ENCODE measurements at places on chromosomes 4 and X.
A peak's percentile ranks its signal among the peaks of the same experiment; 100 is the strongest.

DNA sequence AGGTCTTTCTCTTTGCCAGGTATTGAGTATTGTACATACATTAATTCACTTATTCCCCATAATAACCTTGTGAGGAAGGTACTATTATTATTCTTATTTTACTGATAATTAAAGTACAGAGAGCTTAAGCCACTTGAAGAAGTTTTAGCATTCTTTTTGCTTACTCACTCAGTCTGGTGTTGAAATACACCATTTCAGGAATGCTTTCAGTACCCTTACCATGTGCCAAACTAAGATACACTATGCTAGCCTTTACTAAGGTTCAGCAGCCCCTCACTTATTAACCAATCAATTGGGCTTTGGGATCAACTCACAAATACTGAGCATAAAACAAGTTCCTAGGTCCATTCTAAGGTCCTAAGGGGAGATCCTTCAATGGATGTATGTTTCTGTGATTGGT is 179.0 kb upstream of the FGF13 start:
- DNase-seq: no peak

- no peak for DNase-seq
Observed at GRCh38 chrX:131828482-131828881, 194.6 kb upstream of the STK26 start.

GRCh38 chr4:7420661-7421040 is 14.1 kb downstream of the PSAPL1 start:
- no peak for DNase-seq

GRCh38 chr4:111537871-111538270 is 607.4 kb upstream of the FAM241A start:
- DNase-seq: no peak

DNA sequence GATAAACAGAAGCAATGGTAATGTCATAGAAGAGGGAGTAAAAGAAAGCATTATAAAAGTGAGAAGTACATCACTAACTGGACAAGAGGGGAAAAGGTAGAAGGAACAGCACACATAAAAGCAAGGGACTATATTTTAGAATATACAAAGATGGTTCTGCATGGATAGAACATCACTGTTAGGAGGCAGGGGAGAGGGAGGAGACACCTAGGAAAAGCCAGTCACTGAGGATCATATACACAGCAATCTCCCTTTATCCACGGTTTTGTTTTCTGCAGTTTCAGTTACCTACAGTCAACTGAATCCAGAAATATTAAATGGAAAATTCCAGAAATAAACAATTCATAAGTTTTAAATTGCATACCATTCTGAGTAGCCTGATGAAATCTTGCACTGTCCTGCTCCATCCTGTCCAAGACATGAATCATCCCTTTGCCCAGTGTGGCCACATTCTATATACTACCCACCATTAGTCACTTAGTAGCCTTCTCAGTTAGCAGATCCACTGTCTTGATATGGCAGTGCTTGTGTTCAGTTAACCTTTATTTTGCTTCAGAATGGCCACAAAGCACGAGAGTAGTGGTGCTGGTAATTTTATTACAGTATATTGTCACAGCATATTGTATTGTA is 74.2 kb downstream of the PPA2 start:
- DNase-seq: no peak

GRCh38 chr4:102324730-102325129 is 20.6 kb downstream of the SLC39A8 start:
- DNase-seq: no peak

- peak; percentile 13 for DNase-seq
Observed at GRCh38 chr4:173013232-173013930, 155.2 kb upstream of the GALNT7 start.

- no peak for DNase-seq
Observed at GRCh38 chrX:17986977-17987376, 125.9 kb upstream of the RAI2 start.

GRCh38 chrX:54818221-54818620 is 10.7 kb downstream of the MAGED2 start:
- no peak for DNase-seq

GRCh38 chrX:68249401-68249831 is 183.9 kb downstream of the OPHN1 start:
- DNase-seq: no peak

DNA sequence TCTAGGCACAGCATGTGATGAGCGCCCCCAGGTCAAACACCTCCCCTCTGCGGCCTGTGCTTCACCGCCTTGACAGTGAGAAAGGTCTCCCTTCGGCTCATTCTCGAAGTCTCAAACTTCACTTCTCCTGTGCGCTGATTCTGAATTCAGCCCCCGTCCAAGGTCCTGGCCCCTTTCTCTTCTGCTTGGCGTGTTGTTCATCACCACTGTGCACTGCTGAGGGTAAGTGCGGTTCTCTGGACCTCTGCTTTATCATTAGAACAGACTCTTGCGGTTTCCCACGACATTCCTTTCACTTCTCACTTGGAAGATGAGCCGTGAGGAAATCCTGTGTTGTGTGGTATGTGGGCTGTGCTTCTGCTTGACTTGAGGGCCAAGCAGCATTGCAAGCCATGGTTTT is 11.9 kb downstream of the HTT-AS start:
- no peak for DNase-seq

- DNase-seq: no peak
Observed at GRCh38 chr4:37365888-37366287, 121.3 kb downstream of the NWD2 start.

DNA sequence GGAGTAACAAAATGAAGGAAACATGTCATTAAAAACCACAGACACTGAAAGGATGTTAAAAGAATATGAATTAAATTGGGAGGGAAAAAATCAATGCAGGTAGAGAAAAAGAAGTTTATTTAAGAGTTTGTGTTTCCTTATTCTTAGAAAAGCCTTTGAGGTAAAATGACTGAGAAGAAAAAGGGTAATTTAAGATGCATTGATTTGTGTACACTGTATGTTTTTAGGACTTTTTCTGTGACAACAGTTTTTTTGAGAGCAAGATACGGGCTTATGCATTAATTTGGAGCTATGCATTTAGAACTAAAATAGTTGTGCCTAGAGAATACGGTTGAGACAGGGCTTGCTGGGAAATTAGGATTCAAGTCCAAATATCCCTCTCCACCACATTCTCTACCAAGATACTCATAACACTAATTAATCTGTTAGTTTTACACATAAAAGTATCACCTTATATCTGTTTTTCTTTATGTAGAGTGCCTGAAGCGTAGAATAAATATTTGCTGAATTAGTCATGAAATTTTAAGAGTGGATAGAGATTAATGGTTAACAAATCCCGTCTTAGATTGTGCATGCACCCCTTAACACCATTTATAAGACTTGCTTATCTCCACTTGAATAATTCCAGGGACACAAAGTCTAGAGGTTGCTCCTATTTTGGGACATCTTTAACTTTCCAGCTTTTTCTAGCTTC is 232.5 kb downstream of the PCDH7 start:
- DNase-seq: no peak

- no peak for DNase-seq
Observed at GRCh38 chr4:155903453-155903852, at the start of gene TDO2. TSS of gene TDO2 (plus strand) at chr4:155903696. CDS start at chr4:155903759, 63 bp downstream.

DNA sequence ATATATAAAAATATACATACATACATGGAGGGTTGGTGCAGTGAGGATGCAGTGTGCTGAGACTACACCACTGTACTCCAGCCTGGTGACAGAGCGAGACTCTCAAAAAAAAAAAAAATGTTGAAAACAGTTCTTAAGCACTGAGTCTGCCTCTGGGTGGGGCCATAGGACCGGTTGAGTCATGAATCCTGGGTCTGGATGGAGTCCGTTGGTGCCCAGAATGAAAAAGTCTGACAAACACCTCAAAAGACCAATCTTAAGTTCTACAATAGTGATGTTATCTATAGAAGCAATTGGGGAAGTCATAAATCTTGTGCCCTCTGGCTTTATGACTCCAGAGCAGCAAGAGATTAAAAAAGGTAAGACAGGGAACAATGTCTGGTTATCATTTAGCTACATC is 70.4 kb downstream of the FGFBP1 start:
- DNase-seq: no peak

GRCh38 chr4:567457-568350 is 8.4 kb downstream of the TMEM271 start:
- no peak for DNase-seq

DNA sequence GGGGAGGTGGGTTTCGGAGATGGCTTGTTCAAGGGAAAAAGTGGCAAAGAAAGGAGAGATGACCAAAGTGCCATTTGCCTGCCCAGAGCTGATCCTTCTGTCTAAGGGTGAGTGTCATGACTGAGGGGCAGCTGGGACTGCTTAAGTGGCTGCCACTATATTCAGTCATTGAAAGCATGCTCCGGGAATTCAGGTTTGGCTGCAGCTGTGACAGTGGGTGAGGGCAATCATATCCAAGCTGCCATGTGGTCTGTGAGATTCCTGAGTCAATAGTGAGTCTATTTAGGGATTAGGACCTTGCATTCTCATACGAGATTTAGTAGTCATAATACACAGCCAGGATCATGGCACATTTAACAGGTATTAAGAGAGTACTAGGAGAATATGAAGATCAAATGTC is 138.8 kb upstream of the BANK1 start:
- DNase-seq: no peak

GRCh38 chr4:156954587-156954986 is 17.0 kb downstream of the PDGFC start:
- no peak for DNase-seq

DNA sequence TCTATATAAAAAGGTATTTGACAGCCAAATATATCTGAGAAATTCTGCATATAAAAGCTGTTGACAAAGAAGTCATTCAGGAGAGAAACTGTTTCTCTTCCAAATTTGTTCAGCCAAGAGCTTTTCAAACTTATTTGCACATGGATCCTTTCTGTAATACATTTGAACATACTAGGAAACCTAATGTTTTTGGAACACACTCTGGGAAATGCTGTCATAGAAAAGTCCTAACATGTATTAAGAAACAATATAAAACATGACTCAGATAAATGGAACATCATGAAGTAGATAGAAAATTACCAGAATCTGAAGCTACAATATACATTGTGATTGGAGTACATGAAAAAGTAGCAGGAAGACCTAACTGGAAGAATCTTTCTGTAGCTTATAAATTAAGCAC is 781.5 kb upstream of the EPHA5 start:
- DNase-seq: no peak

DNA sequence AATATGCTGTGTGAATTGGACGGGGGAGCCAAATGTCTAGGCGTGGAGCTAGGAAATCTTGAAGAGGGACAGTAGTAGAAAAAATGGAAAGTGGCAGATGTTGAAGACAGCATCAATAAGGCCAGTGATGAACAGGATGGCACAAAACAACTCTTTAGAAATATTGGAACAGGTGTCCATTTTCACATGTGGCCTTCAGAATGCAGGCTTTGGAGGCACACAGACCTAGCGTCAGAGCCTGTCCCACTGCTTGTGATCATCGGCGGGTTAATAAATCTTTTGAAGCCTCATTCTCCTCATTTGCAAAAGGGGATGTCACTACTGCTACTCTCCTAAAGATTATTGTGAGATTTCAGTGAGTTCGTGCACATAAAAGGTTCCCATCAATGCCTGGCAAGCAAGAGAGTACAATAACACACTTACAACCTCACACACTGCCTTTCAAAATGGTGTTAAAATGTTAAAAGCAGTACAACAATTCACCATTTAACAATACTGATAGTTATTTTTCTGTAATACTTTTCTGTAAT is 2.4 kb downstream of the PDLIM3 start:
- DNase-seq: no peak

DNA sequence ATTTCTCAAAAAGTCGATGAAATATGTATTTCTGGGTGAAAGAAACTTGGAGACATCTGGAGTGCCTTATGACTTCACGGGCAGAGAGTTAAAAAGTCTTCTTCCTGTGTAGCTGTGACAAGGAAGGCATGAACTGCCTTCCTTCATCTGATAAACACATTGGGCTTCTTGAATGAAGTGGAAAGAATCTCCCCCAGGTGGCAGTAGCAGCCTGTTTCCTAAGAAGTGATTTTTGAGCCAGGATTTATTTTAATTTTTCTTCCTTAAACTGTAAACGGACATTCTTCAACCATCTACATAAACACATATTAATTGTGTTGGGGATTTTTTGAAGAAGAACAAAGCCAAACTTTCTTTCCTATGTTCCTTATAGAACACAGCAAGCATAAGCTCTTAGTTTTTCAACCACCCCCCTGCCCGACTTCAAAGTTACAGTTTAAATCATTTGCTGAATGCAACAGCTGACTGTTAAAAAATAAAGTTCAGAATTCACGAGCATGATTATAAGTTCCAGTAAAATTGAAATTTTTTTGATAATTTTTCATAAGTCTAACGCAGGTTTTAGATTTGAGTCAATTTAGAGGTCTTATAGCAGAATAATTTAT is 980 bp upstream of the GIMD1 start:
- no peak for DNase-seq

DNA sequence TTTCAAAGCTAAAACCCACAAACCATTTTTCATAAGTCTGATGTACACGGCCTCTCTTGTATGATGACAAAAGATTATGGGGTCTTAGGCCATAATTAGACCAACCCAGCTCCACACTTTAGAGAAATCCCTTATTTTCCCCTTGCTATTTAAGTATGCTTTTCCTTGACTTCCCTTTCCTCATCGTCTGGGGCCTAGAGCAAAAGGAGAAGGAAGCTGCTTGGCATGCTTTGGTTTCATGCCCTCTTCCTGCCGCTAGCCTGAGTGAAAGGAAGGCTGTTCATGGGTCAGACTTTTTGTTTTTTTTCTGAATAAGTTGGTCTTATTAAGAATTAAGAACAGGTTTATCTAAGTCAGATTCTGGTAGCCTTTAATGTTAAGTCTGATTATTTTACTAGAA is 10.6 kb upstream of the RASGEF1B start:
- DNase-seq: no peak

DNA sequence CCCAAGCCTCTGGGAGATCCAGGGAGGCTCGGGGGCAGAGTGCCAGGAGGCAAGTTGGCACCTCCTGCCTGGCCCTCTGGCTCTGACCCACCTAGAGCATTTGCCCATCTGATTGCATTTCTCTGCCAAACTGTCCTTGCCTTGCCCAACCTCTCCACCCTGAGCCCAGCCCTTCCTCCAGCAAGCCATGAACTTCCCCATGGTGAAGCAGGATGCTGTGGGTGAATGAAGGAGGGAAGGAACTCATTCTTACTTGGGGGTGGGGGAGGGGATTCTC is 9.3 kb upstream of the CNGA2 start:
- no peak for DNase-seq

GRCh38 chr4:187910741-187911140 is 84.8 kb upstream of the ZFP42 start:
- DNase-seq: no peak

- no peak for DNase-seq
Observed at GRCh38 chrX:104428231-104428630, 137.8 kb upstream of the IL1RAPL2 start.

GRCh38 chrX:22534643-22535042 is 261.9 kb downstream of the CBLL2 start:
- no peak for DNase-seq

DNA sequence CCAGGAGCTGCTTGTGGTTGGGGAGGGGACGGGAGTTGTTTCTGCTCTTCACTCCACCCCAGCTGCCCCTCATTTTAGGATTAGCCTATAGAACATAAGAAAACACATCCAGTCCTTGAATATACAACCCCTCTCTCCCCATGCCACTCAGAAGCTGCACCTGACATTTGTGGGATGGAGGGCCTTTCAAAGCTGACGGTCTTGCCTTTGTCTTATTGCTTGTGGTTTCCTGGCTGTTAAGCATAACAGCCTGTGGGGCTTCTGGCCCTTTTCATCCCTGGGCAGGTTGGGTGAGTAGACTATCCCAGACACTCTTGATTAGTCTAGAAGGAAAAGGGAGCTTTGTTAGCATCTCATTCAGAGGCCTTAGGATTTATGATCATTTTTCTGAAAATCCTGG is 407.6 kb upstream of the BOD1L1 start:
- no peak for DNase-seq

- DNase-seq: no peak
Observed at GRCh38 chr4:48065587-48066052, 49.0 kb downstream of the NIPAL1 start.

- DNase-seq: no peak
Observed at GRCh38 chr4:56448301-56448700, 12.2 kb downstream of the PAICS start.

Data from stimulated activated CD4-positive, alpha-beta T cell treated with anti-CD3 and anti-CD28 coated beads, TNF-alpha, amount 100 ng/mL, for 4 hours (primary cell).